ENCODE measurements at places on chromosomes 3 and 15.

- no peak for DNase-seq
These were observed 42.4 kb downstream of the SEC22A start for GRCh38 chr3:123244128-123244527.

DNA sequence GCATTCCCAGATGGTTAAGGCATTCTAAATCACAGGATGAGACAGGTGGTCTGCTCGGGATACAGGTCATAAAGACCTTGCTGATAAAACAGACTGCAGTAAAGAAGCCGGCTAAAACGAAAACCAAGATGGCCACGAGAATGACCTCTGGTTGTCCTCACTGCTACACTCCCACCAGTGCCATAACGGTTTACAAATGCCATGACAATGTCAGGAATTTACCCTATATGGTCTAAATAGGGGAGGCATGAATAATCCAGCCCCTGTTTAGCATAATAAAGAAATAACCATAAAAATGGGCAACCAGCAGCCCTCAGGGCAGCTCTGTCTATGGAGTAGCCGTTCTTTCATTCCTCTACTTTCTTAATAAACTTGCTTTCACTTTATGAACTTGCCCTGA is 151.1 kb downstream of the ZNF385D start:
- DNase-seq, result no peak

DNA sequence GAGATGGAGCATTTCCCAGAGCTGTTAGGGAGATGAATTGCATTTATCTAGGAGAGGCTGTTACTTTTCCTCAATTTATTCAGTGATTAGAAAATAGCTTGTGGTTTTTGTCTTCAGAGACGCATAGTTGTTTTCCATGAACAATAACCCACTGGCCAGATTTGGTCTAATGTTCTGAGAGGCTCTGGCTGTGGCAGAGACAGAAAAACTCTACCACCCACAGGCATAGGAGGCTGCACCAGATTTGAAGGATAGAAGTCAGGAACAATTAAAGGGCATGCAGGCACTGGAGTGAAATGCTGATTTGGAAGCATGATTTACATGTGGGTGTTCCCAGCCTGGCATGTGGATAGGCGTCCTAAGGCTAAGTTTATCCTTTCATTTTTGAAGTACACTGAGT is 143.5 kb downstream of the NFKBIZ start:
- DNase-seq, result no peak

DNA sequence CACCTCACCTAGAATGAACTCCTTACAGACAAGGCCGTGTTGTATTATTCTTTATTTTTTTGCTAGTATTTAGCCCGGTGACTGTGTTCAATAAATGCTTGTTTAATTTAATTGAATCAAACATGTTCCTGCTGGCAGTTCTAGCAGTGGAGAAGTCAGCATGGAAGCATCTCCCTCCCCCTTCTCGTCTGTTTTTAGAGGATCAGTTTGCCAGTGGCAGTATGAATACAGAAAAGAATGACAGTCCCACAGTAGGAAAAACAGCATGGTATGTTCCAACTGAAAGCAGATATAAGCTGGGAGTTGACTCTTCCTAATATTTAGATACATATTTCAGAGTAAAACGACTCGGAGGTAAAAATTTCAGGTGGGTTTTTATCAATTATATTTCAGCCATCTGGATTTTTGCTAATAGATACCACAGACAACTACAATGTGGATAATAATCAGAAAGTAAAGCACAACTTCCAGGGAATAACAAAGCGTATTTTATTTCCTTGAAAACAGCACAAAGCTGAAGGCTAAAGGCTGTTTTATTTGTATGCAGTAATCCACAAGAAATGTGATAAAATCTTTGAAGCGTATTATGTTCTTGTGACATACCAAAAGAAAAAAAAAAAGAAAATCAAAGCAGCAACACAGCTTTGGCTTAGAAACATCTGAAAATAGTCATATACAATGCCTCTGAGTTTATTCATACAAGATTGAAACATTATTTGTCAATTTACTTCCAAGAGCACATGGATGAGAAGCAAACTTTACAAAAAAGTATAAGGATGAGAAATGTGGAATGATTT is 244.5 kb upstream of the KCNMB2 start:
- DNase-seq, result no peak

GRCh38 chr3:115517457-115518050 is 105.8 kb upstream of the GAP43 start:
- DNase-seq, result no peak

DNA sequence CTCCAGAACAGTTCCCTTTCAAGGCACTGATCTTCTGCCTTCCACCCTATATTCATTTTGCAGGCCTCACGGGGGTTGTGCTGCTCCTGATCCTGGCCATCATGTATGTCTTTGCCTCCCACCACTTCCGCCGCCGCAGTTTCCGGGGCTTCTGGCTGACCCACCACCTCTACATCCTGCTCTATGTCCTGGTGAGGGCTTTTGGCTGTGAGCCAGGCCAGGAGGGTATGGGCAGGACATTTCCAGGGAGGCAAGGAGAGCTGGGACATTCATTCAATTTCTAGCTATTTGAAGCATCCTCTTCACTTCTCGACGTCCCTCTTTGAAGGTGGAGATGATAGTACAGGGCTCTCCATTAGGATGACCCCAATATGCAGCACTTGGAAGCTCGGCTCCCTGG is 25.9 kb downstream of the DUOX1 start:
- no peak for DNase-seq

GRCh38 chr3:99551520-99551919 is 86.9 kb upstream of the COL8A1 start:
- DNase-seq, result no peak

- DNase-seq, result no peak
These were observed 40.9 kb downstream of the TRPM1 start for GRCh38 chr15:31060429-31061140.

DNA sequence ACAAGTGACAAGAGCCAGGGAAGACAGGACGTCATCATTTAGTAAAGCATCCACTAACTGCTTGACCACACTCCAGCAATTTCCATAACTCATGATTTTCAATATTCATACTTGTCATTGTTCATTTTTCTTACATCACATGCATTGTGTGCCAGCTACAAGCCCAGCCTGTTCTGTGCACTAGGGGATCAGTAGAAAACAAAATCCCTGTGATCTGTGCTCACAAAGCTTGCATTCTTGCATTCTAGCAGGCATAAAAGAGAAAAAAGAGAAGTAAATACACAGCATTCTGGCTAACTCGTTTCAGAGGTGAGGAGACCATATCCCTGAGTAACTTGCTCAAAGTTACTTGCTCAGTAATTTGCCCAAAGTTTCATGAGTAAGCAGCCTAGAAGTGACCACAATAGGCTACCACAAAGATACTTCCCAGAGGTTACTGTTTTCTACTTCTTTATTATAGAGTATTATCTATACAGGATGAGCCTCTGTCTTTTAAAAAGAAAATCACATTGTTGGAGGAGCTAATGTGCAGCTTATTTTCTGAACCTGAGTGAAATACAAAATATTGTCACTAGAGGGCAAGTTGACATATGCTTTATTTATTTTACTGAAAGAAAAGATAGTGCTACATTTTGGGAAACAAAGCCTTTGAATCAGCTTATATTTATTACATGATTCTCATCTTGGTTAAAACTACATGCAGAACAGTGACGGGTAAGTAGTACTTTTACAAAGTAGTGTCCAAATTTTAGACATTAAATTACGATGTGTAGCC is 701.4 kb upstream of the LMCD1 start:
- DNase-seq, result no peak

DNA sequence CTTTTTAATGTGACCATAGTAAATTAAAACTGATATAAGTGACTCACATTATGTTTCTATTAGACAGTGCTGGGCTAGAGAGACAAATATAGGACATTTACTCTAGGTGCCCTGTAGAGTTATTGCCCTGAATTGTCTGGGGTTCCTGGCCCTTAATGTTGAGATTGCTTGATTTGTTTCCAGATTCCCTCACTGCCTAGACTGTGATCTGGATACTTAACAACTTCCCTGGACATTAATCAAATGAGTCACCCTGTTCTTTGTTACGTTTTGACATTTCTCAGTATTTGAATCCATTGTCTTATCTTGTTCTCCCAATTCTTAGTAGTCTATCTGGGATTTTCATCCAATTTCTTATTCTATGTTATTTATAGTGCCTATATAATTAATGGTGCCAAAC is 65.8 kb downstream of the DTWD1 start:
- DNase-seq, result no peak

GRCh38 chr15:73994912-73995622 is 551 bp downstream of the PML start:
- DNase-seq, result no peak

DNA sequence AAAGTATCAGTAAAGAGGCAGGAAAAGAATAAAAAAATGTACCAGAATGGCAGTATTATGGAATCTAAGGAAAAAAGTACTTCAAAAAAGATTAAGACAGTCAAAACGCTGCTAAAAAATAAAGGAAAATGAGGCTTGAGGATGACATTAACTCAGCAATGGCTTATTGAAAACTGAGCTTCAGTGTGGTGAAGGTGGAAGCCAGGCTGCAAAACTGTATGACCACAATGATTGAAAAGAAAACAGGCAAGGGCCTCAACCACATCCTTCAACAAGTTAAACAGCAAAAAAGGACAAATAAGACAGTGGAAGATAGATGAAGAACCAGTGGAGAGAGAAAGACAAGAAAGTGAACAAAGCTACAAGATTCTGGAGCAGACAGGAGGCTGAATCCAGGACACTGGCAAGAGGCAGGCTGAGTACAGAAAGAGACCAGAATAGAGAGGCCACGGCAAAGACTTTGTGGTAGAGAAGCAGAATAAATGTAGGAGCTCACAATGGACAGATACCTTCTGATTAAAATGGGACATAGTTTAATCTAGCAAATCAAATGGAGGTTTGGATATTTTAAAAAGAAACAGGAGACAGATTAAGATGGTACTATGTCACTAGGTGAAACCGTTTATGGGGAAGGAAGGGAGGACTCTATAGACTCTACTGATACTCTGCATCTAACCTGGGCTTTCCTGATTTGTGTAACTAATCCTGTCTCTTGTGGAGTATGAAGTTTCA is 86.1 kb downstream of the TJP1 start:
- DNase-seq, result no peak

- DNase-seq, result no peak
These were observed 30.4 kb downstream of the SLC51A start for GRCh38 chr3:196246612-196247308.

GRCh38 chr3:125054449-125055329 is 1.1 kb downstream of the HEG1 start:
- DNase-seq, result peak; percentile 71

DNA sequence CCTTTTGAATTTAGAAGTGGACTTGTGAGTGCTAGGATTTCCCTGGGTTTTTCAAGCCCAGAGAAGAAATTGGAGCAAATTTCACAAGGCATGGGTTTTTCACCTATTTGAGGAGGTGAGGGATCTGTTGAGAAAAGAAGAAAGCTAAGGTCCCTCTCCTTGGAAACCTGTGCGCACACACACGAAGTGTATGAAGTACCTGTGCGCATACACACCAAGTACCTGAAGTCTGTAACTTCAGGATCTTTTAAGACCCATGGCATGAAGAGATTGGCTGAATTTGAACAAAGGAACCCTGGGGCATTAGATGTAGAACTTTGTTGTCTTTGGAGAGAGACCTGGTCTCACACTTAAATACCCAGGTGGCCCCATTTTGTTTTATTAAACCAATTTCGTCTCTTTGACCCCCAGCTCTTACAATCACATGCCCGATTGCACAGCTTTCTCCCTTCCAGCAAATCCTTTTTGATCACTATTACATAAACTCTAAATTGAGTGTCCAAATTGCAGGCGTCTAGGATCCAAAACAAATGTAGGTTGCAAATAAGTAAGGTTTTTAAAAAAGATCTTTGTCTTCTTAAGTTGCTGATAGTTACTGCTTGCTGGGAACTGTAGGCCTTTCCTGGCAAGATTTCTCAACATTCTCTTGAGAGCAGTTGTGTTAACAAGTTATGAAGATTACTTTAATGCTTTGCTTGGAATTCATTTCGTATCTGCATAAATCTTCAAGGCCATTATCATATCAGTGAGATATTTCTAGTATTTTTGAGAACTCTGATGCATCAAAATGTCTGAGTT is 64.3 kb downstream of the CMTM8 start:
- no peak for DNase-seq

- no peak for DNase-seq
These were observed 49.1 kb downstream of the PCOLCE2 start for GRCh38 chr3:142839831-142840230.

DNA sequence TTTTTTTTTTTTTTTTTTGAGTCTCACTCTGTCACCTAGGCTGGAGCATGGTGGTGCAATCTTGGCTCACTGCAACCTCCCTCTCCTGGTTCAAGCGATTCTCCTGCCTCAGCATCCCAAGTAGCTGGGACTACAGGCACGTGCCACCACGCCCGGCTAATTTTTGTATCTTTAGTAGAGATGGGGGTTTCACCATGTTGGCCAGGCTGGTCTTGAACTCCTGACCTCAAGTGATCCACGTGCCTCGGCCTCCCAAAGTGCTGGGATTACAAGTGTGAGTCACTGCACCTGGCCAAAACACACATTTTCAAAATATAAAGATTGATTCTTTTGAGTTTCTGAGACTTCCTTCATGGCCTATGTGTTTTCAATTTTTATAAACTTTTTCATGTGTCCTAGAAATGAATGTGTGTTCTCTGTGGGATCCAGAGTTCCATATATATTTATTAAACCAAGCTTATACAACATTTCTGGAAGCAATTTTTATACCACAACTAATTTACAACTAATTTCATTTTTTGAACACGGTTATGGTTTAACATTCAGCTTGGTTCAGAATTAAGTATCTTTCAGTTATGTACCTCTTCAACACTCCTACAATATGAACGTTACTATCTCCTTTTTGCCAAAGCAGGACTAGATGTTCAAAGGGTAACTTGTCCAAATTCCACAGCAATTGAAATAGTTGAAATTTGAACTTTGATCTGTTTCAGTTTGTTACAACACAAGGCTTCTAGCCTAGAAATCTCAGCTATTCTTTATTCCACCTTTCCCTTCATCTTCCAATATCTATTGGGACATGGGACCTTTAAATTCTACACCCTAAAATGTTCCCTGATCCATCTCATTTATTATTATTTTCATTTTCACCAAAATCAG is 1.5 kb downstream of the ACAD11 start:
- DNase-seq, result no peak

DNA sequence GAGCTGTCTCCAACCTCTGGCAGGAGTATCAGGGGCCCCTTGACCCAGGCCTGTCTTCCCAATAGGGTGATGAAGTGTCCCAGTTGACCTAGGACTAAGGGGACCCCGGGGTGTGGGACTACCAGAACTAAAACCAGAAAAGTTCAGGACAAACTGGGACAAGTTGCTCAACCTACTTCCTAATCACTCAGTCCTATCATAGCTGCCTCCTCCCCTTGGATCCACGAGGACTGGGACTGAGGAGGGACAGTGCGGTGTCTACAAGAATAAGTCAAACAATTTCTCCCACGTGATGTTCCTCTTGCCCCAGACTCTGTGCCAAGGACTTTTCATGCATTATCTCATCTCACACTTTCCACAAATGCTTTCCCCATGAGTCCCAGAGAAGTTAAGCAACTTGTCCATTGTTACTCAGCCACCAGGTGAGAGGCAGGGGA is 49.4 kb upstream of the SLCO2A1 start:
- no peak for DNase-seq
